NCI-H1930 (cell line): ENCODE measurements at places on chromosomes 4 and X.

- no peak for DNase-seq
Measured at GRCh38 chrX:36501169-36501702, 506.9 kb upstream of the FAM47C start.

DNA sequence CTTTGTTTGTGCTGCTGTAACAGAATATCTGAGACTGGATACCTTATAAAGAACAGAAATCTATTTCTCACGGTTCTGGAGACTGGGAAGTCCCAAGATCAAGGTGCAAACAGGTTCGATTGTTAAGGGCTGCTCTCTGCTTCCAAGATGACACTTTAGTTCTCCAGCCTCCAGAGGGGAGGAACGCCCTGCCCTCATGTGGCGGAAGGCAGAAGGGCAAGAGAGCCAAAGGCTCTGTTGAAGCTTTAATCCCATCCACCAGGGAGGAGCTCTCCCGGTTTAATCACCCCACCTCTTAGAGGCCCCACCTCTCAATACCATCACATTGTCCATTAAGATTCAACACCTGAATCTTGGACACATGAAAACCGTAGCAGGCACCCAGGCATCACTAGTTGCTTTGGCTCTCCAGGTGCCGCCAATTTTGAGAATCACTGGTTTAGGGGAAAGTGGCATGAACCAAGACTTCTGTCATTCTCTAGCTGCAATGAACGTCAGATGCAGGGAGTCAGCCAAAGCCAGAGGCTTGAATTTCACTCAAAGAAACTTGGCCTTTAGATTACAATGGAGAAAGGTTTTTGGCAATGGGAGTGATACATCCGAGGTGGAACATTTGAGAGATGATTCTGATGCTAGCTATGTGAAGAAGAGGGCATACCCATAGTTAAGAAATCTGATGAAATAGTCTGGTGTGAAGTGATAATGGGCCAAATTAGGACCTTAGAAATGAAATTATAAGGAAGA lies 15.7 kb downstream of the FHL1 start:
- no peak for DNase-seq

DNA sequence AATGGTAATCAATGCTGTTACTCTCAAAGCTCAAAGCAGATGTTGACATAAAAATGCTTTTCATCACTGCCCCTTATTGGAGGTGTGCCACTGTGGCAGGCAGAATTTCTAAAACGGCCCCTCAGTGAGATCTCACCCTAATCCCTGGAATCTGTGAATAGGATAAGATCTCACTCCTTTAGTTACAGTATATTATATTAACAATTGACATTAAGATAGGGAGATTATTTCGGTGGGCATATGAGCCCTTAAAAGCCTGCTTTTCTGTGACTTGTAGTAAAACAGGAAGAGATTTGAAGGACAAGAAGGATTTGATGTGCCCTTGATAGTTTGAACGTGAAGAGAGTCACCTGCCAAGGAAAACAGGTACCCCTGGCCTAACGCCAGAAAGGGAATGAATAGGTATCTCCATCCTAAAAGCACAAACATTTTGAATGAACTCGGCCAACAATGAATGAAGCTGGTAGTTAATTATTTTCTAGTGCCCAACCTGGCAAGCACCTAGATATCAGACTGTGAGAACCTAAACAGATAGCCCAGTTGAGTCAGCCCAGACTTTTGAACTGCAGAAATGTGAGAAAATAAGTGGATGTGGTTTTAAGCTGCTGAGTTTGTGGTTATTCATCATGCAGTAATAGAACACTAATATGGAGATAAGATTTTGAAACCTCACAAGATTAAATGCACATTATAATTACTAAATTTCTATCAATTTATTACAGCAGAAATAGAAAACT lies 881.6 kb downstream of the PCDH18 start:
- no peak for DNase-seq

DNA sequence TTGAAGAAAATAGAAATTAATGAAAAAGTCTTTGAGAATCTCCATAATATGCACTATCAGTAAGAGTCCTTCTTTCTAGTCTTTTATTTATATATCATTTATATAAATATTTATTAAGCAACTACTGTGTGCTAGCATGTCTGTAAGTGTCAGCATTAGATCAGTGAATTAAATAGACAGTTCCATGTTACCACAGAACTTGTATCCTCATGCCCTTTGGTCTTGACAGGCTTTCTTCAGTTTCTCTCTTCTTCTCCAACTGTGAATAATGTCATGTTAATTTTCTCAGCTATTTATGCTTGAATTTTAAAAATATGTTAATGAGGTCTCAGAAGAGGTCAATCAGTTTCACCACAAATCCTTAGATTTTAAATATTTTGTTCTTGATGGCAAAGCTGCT lies 389.6 kb upstream of the TRAM1L1 start:
- no peak for DNase-seq

DNA sequence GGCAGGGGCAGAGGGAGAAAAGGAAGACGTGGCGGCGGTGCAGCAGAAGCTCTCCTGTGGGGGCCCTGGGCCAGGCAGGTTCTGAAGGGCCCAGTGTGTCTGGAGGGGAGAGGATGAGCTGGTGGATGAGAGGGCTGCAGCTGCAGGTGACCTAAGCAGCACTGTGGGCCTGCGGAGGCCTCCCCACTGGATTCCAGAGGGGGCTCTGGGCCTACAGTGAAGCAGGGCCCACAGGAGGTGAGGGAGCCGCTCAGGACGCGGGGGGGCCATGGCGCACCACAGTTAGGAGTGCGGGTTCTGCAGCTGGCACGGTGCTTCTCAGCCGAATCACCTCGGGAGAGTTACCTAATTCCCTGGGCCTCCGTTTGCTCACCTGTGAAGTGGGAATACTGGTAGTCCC lies 10.5 kb downstream of the ABLIM2 start:
- DNase-seq = no peak

DNA sequence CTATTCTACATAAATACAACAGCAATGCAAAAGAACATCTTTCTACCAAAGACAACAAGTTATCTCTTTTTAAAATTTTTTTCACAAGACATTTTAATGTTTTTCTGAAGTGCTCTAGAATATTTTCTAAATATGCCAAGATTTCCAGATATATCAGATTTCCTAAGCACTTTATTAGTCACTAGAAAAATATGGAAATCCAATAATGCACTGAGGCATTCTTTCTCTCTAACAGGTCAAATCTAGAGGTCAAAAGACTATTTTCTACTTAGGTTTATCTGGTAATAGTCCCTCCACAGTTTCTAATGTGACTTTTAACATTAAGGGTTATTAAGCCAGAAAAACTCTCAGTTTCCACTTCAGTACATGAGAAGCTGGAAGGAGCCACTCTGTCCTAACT lies 1041.2 kb upstream of the INTU start:
- no peak for DNase-seq

DNA sequence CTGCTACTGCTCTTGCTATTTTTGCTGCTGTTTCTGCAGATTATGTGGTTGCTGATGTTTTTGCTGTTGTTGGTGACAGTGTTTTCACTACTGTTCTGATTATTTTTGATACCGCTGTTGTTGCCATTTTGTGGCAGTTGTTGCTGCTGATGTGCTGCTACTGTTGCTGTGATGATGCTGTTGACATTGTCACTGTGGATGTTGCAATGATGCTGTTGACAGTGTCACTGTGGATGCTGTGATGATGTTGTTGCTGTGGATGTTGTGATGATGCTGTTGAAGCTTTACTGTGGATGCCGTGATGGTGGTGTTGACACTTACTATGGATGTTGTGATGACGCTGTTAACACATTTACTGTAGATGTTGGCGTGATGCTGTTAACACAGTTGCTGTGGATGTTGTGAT lies 180.3 kb downstream of the EVC2 start:
- no peak for DNase-seq

GRCh38 chr4:84258905-84259830 lies 239.9 kb downstream of the NKX6-1 start:
- DNase-seq = no peak

- no peak for DNase-seq
Measured at GRCh38 chrX:17226736-17227135, 148.3 kb upstream of the NHS start.

DNA sequence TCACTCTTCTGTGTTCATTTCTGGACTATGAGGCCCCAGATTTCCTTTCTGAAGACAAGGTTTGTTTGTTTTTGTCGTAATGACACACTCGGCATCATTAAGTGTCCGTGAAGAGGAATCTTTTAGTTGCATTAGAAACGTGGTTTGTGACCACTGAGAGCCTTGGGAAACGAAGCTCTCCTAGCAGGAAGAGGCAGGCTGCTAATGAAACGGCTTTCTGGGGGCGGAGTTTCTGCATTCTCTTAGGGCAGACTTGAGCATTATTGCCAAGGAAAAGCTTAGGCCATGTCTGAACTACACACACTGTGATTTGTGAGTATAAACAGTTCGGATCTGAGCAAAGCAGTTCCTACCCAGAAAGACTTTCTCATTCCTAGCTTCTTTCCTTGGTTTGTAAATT lies 64.0 kb downstream of the SOX3 start:
- no peak for DNase-seq

DNA sequence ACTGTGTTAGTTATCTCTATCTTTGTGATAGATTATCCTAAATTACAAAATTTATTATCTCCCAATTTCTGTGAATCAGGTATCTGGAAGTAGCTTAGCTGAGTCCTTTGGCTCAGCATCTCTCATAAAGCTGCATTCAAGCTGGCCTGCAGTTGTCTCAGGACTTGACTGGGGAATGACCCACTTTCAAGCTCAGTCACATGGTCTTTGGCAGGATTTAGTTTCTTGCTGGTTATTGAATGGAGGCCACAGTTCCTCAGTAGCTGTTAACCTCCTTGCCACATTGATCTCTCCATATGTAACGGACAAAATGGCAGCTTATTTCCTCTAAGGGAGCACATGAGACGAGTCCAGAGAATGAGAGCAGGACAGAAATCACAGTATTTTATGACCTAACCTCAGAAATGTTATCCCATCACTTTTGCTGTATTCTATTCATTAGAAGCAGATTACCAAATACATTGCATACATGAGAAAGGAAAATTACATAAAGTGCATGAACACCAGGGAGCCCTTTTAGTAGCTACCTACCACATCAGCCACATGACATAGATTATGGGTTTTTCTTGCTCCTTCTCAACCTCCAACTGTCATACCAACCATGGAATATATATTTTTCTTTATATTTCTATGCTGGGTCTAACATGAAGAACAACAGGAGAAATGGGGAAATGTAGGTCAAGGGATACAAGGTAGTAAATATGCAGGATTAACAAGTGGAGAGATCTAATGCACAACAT lies 730.1 kb downstream of the CCSER1 start:
- no peak for DNase-seq

GRCh38 chr4:11748164-11748872 lies 319.6 kb upstream of the HS3ST1 start:
- DNase-seq = no peak

- DNase-seq = no peak
Measured at GRCh38 chr4:47061435-47061834, 30.1 kb downstream of the GABRB1 start.

- no peak for DNase-seq
Measured at GRCh38 chrX:79325263-79325958, 41.7 kb downstream of the ITM2A start.

DNA sequence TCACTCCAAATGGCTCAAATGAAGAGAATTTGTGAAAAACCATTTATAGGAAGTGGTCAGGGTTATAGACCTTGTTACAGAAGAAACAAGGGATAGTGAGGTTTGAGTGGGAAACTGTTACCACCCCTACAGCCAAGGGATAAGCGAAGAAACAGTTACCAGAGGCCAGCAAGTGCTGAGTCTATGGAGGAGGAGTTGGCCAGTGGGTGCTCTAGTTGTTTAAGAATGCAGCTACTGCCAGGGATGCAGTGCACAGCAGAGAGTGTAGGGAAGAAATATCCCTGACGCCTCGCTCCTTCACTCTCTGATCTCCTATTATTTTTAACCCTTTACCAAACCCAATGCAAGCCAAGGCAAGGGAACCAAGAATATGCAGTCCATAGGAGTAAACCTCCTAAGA lies 15.2 kb upstream of the SYTL4 start:
- DNase-seq = no peak

GRCh38 chr4:30473225-30473624 lies 246.9 kb upstream of the PCDH7 start:
- no peak for DNase-seq

DNA sequence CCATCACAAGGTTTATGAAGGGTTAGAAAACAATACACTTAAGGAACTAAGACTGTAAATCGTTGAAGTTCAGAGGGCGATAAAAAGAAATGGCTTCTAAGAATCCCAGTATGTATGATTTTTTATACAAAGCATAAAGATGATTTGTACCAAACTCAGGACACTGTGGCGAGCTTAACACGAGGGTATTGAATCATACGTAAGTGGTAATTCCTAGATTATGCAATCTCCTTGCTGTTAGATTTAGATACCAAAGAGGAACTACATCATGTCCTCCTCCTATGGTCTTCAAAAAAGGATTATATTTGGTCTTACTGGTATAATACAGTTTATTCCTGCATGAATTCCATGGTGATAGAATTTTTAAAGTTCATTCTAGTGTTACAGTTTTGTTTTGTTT lies 23.9 kb downstream of the NFKB1 start:
- no peak for DNase-seq

DNA sequence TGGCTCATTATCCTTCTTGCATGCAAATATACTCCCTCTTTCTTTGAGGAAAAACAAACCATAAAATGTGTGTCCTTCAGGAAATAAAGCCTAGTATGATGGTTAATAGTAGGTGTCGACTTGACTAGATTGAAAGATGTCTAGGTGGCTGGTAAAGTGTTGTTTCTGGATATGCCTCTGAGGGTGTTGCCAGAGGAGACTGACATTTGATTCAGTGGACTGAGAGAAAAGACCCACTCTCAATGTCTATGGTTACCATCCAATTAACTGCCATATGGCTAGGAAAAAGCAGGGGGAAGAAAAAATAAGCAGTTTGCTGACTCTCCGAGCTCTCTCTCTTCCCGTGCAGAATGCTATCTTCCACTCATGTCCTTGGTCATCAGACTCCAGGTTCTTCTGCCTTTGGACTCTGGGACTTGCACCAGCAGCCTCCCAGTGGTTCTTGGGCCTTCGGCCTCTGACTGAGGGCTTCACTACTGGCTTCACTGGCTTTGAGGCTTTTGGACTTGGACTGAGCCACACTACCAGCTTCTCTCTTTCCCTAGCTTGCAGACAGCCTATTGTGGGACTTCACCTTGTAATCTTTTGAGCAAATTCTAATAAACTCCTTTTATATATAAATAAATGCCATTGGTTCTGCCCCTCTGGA lies 532.1 kb upstream of the HTR2C start:
- no peak for DNase-seq

- DNase-seq = no peak
Measured at GRCh38 chrX:153526042-153526441, 8.6 kb downstream of the ATP2B3 start.

- DNase-seq = no peak
Measured at GRCh38 chr4:177116161-177116560, 193.5 kb upstream of the NEIL3 start.
